ENCODE measurements at places on chromosomes 6 and 20.

GRCh38 chr6:160069459-160069858 is 52.2 kb upstream of the SLC22A1 start:
- DNase-seq = no peak

DNA sequence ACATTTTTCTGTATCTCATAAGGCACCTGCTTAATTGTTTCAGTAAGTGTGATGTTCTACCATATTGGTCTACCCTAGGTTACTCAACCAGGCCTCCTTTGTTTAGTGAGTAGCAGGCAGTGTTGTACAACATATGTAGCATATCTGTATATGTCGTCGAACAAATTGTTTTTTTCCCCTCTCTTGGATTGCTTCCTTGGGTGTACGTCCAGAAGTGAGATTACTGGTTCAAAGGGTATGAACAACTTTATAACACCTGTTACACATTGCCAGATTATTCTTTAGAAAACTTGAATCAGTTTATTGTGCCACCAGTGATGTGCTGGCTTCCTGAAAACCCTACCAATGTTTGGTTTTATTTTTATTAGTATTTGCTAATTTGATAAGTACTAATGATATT is 14.7 kb downstream of the SLC16A10 start:
- DNase-seq = no peak

DNA sequence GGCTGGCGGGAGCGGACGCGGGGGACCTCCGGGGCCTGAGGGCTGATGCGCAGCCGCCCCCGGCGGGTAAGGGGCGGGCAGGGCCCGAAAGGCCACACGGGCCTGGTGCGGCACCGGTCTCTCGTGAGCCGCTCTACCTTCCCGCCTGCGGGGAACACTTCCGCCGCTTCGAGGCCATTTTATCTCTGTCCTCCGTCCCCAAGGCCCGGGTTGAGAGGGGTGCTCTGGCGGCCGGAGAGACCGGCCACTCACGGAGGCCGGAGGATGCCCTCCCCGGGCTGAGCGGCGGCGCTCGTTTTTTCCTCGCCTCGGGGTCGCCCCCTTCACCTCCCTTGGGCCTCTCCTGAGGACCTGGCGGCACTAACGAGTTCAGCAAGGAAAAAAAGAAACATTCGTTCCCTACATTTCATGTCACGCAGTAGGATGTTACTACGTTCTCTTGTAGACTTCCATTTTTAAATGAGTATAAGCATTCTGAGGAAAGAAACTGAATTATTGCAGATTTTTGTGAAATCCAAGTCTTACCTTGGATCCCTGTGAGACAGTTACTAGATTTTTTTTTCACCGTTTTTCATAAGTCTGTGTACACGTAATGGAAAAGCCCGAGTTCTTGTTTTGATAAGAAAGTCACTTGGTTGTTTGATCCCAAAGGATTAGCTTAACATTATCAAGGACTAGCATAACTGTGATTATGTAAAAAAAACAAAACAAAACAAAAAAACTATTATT is 575 bp downstream of the WTAP start:
- DNase-seq = no peak

DNA sequence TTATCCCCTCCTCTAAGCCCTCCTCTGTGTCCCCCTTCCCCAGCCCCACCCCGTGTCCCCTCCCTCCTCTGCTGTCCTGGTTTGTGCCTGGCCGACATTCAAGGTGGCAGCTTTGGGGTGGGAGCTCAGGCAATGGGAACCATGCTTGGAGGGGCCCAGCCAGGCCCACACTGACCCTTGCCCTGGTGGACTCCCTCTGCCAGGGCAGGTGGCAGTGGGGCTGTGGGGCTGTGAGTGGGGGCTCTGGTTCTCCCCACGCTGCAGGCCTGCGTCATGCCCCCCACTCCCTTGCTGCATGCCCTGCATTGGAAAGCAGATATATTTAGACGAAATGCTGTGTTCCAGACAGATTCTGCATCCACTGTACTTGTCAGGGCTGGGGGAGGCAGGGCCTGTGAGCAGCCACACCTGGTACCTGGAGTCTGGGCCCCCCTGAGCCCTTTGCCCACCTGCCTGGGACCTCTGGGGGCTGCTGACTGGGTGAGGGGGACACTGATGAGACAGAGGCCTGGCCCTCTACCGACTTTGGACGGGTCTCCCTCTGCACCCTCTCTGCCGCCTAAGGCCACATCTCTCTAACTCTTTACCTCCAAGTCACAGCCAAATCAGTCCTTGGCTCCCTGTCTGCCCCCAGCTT is 14.2 kb downstream of the DLGAP4 start:
- no peak for DNase-seq

DNA sequence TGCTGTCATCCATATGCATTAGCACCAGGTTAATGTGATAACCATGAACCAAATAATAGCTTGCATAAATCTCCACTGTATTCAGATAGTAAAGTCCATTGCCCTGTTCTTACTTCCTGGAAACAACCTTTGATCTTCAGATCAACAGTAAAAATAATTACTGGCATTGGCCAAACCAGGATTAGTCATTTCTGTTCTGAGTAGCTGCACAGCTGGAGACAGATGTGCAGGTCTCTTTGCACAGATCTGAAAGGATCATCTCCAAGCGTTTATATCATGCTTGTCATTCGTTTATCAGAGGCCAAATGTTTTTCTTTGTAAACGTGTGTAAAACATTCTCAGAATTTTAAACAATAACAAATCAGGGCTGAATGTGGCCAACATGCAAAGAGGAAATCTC is 134.4 kb upstream of the HMGCLL1 start:
- no peak for DNase-seq

DNA sequence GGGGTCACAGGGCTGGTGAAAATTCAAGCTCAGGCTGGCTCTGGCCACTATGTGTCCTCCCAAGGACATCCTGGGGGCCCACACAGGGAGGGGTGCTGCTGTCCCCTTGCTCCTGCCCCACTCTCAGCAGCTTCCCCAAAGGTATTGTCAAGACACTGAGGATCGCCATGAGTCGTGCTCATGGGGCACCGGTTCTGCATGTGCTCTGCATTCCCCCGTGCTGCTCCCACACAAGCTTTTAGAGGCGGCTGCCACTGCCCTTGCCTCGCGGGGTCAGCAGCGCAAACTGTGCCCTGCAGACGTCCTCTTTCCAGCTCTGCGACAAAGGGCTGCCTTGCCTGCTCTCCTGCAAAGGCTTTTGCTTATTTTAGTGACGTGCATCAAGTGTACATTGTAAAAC is 179.8 kb downstream of the ERMARD start:
- no peak for DNase-seq

DNA sequence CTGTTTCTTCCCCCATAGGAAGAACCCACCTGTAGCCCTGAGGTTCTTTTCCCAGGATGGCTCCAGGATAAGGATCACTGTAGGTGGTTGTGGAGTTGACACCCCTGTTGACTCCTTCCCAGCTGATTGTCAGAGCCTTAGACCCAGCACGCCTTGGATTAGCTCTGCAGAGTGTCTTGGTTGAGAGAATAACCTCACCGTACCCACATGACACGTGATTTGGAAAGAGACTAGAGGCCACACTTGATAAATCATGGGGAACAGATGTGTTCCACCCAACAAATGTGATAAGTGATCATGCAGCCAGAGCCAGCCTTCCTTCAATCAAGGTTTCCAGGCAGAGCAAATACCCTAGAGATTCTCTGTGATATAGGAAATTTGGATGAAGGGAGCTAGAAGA is 12.2 kb downstream of the BTN3A1 start:
- DNase-seq = no peak

- DNase-seq = no peak
These were observed 185.5 kb upstream of the QKI start for GRCh38 chr6:163229050-163229449.

- no peak for DNase-seq
These were observed 46.1 kb upstream of the ARFGEF2 start for GRCh38 chr20:48875233-48875913.

DNA sequence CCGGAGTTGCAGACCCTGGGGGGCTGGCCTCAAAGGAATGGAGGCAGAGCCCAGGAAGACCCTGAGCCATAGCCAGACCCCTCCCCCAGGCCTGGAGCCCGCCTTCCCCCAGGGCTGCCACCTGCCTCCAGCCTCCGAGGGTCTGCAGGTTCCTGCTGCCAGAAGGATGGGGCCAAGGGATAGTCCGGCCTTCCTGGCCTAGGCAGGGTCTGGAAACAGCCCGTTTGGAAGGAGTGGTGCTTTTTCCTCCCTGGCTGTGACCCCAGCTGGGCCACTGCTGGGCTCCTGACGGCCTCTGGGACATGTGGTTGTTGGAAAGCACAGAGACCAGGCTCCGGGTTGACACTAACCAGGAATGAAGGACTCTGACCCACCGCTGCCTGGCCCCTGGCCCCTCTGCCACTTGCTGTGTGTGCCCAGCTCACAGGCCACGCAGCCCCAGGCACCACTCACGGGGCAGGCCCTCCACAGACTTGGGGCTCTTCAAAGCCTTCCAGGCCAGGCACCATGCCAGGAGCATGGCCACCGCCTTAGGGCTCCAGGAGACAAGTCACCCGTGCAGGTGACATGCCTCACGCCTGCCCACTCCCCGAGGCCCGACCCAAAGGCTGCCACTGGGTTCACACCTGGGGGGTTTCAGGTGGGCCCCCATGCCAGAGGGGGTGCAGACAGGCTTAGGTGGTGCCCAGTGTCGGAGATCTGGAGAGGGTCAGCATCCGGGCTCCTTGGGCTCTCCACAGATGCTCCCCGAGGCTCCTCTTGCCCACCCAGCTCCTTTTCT is 3.9 kb upstream of the LAMA5 start:
- no peak for DNase-seq

DNA sequence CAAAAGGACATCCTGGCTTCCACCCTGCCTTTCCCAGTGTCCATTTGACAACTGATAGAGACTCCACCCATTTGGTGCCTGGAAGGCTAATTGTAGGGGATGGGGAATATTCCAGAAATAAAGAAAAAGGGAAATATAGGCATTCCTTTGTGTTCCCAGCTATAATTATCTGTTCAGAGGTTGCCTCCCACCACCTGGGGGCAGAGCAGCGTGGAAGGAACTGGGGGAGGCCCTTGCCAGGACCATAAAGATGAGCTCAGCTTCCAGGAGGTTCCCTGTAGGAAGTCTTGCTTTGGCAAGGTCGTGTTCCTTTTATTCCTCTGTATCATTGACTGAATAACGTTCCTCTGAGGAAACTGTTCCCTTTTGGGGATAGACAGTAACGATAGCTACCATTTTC is 214.7 kb downstream of the TFAP2C start:
- DNase-seq = no peak

DNA sequence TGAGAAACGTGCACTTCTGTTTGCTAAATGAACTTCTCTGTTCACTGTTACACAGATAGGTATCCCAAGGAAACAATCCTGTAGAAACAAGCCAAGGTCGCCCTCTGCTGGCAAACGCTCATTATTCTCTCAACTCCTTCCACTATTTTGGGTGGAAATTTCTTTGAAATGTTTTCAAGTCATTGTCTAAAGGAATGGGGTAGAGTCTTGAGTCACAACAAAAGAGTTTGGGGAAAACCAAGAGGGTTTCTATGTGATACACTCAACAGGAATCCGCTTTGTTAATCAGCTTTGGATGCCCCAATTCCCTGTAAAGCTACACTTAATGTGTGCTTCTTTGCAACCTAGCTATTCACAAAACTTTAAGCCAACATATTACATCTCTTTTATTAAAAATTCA is 4.6 kb upstream of the RAE1 start:
- DNase-seq = no peak

DNA sequence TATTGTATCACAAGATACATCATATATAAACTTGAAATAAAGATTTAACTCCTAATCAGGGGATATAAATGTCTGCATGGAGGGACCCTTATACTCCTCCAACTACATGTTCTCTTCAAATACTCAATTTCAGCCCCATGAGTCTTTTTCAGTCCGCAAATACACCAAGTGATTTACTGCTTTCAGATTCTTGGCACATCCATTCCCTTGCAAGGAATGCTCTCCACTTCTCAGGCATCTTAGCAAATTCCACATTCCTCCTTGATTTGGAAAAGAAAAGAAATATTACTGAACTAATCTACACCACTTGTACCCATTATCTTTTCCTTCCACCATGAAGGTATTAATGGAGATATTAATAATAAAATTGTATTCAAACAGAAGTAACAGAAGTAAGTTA is 999.4 kb upstream of the GJE1 start:
- no peak for DNase-seq

- DNase-seq = no peak
These were observed 103.5 kb downstream of the MAP7 start for GRCh38 chr6:136446579-136447187.

DNA sequence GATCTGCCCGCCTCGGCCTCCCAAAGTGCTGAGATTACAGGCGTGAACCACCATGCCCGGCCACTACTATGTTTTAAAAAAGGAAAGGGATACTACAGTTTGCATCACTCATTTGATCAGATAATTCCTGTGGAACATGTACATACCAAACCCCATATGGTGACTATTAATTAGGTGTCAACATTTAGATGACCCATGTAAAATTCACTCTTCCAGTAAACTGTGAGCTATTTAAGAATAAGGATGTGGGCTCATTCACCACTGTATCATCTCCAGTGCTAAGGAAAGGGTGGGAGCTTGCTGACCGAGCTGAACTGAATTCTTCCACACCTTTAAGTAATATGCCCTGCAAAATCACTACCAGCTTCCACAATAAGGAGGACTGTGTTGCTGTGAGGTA is 127.5 kb downstream of the BTBD9 start:
- no peak for DNase-seq

- DNase-seq = peak; percentile 22
These were observed 336.8 kb downstream of the HDGFL1 start for GRCh38 chr6:22906091-22906549.

DNA sequence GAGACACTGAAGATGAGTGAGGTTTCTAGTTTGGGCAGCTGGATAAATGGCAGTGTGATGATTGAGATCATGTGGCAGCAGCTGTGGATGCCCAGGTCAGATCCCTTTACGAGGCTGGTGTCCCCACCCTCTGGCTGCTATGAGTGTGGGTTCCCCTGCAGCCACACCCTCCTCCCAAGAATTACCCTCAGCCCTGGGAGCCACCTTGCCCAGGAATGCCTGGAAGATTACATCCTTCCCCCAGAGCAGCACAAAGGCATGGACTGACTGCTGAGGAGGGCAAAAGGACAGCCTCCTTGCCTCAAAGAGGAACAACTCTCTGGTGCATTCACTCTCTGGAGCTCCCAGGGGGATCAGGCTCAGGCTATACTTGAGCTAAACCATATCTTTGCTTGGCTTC is 15.0 kb upstream of the PKHD1 start:
- DNase-seq = no peak

DNA sequence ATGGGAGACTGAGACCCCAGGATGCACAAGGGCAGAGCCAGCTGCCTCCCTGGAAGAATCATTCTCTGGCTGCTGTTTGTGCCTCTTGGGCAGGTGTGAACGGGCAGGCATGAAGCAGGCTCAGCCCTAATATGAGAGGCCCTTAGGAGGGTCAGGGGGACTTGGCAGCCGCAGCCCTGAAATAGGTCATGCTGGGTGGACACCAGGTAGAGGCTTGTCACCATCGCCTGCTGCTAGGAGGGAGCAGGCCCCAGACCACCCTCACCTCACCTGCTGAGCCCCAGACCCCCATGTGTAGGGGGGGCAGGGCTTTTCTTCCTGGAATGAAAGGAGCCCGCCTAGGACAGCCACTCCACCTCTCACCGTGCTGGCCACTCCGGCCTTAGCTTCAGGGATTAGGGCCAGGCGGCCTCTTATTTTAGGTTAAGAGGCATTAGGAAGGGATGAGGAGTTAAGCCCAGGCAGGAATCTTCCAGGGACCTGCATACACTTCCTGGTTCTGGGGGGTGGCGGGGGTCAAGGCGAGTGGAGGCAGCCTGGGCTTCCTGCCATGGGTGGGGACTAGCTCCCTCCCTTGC is 92.4 kb downstream of the ASXL1 start:
- DNase-seq = no peak
